CD4-positive, alpha-beta T cell treated with Interleukin-17A for 1 hour (primary cell): ENCODE measurements at places on chromosomes 5 and 9.

DNA sequence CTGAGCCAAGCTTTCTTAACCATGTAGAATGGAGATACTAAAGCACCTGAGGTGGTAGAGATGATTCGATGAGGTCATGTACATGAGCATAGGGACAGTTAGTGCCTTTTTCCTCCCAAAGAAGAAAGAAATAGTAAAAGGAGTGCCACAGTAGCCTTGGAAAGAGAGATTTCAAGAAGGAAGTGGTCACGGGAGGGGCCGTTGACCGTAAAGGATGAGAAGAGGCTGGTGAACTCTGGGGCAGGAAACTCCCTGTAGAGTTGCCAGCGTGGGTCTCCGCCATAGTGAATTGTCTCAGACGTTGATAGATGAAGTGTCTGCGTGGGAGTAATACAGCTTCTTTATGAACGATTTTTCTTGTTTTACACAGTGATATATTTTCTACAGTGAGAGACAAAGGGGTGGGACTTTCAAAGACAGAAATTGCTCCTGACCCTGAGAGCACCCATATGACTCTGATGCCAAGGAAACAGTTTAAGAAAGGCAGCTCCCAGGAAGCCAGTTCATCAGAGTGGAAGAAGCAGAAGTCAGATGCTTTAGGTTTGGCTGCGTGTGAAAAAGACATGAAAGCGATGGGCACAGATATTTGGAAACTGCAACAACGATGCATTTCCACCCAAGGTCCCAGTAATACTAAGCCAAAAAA is 41.3 kb downstream of the UGCG start:
- DNase-seq = peak; percentile 69

DNA sequence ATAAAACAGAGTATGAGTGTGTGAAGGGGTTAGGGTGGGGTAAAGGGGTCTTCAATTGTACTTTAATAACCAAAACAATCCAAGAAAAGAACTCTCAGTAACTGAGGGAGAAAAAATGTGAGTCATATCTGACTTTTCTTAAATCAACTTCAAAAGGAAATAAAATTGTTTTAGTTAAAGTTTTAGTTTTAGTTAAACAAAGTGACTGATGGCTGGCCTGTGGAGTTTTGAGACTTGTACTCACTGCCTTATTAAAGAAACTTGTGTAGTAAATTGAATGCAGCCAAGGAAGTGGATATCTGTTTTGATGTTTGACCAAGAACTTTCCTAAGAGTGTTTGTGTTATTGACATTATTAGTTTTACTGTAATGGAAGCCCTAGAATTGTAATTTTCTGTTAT is 2032.6 kb downstream of the MAT2B start:
- DNase-seq = no peak

- DNase-seq = peak; percentile 1
Observed at GRCh38 chr5:174056064-174056847, 10.8 kb downstream of the NSG2 start.

- no peak for DNase-seq
Observed at GRCh38 chr5:167104351-167104750, 1187.1 kb upstream of the WWC1 start.

GRCh38 chr5:96896276-96896675 is 20.0 kb downstream of the ERAP2 start:
- peak; percentile 72 for DNase-seq

DNA sequence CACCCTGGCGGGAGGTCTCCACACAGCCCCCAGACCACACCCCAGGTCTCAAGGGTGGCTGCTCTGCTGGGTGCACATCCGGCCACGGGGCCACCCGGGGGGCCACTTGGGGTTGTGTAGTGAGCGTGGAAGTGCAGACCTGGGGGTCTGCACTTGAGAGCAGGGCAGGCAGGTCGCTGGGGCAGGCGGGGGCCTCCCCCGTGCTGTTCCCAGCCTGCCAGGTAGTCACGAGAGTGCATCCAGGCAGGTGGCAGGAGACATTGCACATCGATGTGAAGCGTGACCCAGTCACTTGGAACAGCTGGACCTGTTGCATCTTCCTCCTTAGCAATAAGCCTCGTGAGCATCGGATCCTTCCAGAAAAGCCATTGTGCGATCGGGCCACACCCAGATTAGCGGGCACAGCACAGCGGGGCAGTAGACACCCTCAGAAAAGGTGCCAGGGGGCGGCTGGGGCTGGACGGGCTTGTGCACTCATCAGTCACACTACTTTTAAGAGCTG is 4.8 kb upstream of the ENTPD8 start:
- no peak for DNase-seq

DNA sequence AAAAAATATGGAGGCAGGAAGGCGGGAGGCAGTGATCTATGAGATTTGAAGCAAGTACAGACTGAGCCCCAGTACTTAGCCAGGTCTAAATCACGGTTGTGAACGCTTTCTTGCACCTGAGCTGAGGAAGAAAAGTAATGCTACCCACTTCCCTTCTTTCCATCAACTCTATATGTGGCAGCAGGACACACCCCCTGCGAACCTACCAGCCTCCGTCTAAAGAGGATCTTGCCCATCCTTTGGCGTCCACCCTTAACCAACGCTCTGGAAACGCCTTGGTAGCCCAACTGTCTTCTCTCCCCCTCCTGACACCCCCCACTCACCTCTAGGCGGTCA is 545 bp downstream of the HMGCS1 start:
- no peak for DNase-seq

DNA sequence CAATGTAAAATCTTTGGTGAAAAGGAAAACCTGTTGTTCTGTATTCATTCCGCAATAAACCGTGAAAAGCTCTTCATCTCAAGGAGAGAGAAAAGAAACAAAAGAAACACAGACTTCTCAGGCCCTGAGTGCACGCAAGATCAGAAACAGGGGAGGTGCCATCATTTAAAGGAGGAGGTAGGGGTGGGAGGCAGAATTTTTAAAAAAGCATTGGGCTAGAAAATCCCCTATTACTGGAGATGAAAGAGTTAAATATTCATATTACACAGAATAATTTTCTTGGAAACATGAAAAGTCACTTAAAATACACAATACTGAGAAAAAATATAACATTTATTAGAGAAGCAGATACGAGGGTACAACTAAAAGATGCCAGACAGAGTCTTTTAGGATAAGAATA is 56.3 kb downstream of the USP20 start:
- peak; percentile 45 for DNase-seq

DNA sequence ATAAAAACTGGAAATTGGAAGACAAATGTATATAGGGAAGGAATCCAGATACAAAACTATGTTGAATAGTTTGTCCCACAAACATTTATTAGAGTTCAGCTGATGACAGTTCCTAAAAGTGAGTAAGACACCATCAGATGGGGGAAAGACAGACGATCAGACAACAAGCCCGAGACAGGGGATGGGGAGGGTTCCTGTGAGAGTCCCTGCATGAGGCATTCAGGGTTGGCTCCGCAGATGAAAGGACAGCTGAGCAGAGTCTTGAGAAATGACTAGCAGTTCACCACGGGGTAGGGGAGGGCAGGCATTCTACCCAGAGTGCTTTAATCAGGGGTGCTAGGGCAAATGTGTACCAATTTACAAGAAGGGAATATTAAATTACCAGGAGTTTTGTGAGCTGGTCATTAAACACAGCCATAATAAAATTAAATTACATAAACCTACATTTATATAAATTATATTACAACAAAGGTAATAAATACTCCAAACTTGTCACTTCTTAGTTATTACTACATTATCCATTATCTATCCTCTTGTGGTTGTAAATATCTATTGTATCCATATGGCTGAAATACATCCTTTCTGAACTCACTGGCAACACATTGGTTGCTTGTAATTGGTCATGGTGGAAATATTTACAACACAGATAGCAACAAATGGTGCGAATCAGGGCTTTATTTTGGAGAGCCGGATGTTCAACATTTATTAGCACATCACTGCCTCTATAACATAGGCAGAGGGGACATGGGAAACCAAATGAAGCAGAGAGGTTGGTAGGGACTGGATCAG is 27.8 kb downstream of the TNFSF15 start:
- peak; percentile 11 for DNase-seq

GRCh38 chr5:68647743-68648142 is 432.2 kb downstream of the PIK3R1 start:
- DNase-seq = no peak

- no peak for DNase-seq
Observed at GRCh38 chr5:79081779-79082178, 12.2 kb downstream of the BHMT2 start.

DNA sequence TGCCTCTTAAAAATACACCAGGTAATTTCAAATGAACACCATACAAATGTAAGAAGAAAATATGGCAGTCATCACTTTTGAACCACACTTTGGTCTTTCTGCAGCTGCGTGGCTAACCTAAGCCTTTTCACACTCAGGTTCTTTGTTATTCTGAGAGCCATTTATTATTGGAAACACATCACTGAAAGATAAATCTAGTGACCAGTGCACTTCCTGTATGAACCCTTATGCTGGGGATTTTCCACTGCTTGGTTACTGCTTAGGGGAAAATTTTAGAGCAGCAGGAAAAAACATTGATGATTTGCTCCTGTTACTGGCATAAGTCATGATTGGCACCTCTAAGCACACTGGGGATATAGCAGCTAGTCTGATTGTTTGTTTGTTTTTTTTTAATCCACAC is 58.6 kb upstream of the RANBP3L start:
- no peak for DNase-seq

DNA sequence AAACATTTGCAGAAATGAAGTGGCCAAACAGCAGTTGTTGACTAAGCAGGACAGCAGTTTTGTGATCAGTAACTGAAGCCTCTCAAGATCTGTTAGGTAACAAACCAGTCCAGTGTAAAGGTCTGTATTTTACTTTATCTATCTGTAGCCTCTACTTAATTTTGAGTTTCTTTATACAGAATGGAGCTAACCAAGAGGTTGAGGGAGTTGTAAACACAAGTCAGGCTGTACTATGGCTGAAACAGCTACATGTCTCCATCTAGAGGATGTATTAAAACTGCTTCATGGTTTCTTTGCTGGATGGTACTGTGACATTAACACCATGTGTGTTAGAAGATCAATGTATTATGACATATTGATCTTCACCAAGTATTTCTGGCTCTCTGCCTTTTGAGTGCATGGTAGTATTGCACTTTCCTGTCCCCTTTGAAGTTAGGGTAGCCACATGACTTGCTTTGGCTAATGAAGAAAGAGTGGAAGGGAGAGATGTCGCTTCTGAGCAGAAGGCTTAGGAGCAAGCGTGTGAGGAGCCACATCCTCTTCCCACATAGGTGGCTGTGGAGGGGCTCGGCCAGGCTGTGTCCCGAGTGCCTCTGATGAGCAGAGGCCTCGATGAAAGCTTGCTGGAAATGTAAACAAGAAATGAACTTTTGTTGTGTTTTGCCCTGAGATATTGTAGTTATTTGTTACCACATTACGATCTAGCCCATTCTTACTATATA is 105.6 kb upstream of the PCA3 start:
- peak; percentile 62 for DNase-seq

DNA sequence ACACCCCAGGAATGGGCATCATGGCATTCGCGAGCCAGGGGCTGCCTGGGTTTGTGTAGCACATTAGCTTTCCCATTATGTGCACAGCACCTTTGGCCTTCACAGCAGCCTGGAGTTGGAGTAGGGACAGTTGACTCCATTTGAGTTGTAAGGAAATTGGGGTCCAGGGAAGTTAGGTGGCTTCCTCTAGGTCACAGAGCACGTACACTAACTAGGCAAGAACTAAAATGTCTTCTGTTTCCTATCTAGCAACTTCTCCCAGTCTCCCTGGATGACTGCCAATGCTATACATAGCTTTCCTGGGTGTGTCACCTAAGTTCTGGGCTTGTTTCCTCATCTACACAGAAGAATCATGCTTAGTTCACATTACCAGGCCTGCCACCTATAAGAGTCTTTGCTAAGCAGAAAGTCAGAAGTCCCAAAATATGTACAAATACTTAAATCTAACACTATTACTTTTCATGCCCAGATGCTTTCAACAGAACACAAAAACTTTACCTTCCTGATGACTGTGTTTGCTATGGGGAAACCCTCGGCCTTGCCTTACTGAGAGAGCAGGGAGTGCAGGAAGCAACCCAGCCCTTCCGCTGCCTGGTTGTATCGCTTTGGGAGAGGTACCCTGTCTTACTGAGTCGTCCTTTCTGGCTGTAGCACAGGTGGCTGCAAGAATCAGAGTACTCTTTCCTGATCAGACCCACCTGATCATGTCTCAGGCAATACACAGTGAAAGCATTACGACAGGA is 12.0 kb downstream of the MACROH2A1 start:
- no peak for DNase-seq

DNA sequence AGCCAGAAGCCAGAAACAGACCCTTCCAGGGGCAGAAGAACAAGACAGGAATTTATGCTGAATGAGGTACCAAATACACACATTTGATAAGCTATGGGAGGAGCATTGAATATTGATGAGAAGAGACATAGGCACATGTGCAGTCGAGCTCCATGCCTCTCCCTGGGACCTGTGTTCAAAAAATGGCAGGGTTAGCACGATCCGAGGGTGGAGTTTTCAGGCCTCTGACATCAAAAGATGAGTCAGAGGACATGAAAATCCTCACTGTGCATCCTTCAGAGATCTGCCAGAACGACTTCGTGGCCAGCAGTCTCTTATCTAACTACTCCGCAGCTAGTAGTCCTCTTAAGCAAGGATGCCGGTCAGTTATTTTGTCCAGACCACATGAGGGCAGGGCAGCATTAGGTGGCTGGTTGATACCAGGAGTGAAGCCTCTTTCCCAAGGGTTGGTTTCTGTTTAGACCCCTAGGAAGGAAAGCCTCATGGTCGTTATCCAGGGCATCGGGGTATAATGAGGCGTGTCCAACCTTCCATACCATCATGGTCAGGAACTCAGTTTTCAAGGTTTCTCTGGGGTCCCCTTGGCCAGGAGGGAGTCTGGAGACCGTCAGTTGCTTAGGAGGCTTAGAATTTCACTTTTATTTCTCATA is 11.6 kb upstream of the CMBL start:
- DNase-seq = no peak
